ENCODE measurements at places on chromosomes 1 and 21.

DNA sequence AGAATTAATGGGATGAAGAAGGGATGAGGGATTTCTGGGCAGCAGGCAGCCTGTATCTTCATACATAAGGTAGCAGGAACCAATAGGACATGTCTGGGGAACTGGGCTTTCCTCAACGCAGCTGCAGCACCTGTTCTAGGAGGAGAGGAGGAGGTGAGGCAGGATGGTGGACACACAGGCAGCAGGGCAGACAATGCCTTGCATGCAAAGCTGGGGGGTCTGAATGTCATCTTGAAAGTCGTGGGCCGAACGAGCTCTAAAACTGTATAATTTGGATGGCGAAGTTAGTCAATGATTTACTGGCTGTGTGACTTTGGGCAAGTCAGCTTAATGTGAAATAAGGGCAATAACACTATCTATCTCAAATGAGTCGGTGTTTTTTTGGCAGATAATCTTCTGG, 124.4 kb downstream of the BEND5 start:
- no peak for DNase-seq

DNA sequence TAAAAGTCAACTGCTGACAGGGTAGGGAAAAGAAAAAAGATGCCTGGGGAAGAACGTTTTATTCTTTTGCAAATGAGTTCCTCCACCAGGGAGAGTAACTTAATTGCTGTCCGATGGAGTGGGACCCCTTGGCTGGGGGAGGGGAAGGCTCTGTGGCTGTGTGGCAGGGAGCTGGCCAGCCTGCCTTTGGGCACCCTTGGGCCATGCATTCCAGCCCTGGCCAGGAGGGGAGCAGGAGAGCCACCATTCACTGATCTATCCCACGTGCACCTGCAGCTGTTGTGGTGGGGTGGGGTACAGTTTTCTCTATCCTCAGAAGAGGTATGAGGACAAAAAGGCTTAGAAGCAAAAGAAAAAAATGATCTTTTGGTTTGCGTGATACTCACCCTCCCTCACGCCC, 116.9 kb downstream of the KCNK1 start:
- no peak for DNase-seq

- no peak for DNase-seq
These were observed 24.0 kb downstream of the NADK start for GRCh38 chr1:1754051-1754815.

GRCh38 chr1:90417126-90417525, 300.0 kb downstream of the BARHL2 start:
- no peak for DNase-seq

DNA sequence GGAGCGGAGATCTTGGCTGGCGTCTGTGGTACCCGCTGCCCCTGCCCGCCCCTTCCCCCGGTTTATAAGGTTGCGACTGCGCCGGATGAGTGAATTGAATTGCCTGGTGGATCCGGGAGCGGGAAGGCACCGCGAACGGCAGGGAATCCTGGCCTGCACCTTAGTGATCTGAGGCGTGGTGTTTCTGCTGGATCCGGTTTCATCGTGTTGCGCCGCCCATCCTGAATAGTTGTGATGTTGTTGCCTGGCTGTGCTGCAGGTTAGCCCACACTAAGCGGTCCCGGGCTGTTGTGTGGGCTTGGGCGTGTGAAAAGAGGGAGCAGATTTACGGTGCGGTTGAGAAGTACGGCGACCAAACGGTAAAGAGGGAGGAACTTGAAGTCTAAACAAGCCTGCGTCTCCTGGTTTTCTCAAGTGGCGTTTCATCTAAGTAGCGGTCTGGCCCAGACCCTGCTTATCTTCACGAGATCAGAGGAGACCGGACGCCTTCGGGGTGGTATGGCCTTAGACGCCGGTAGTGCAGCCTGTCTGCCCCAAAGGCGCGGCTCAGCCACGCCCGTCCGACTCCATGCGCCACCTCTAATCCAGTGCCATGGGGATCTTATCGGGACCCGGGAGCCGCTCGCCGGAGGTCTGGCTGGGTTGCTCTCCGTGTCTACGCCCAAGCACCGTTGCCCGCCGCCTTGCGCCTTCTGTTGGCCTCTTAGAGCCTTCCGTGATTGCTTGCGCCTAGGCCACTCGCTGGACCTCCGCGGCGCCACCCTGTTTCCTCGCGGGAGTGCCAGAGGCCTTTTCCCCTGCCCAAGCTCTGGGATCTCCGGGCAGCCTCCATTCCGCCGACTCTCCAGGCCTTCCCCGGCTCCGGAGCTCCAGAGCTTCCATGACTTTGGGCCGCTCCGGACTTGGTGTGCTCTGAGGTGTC, 87.5 kb upstream of the RHOU start:
- DNase-seq: peak; percentile 33

DNA sequence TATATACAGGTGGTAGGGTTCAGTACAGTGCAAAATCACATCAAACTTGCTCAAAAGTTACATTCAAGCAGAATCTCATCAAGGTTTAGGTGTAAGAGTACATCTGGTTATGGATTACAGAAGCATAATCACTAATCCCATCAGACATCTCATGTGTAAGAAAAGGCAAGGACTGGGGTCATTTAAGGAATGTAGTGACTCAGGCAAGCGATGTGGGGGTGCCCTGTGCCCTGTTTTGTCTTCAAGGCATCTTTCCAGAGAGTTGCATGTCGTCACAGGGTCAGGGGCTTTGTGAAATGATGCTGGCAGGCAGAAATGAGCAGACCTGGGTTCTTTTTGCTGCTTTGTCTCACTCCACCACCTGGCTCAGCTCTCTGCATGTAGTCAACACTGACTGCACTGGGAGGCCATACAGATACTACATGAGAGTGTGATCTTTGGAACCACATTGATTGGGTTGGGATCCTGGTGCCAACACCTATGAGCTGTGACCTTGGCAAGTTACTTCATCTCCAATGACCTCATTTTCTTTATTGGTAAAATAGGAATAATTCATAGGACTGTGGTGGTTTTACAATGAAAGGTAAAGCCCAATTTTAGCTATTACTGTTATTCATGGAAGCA, 8.2 kb upstream of the HHIPL2 start:
- no peak for DNase-seq

Data from kidney glomerular epithelial cell (primary cell).